ENCODE measurements at places on chromosomes 7 and 10.

DNA sequence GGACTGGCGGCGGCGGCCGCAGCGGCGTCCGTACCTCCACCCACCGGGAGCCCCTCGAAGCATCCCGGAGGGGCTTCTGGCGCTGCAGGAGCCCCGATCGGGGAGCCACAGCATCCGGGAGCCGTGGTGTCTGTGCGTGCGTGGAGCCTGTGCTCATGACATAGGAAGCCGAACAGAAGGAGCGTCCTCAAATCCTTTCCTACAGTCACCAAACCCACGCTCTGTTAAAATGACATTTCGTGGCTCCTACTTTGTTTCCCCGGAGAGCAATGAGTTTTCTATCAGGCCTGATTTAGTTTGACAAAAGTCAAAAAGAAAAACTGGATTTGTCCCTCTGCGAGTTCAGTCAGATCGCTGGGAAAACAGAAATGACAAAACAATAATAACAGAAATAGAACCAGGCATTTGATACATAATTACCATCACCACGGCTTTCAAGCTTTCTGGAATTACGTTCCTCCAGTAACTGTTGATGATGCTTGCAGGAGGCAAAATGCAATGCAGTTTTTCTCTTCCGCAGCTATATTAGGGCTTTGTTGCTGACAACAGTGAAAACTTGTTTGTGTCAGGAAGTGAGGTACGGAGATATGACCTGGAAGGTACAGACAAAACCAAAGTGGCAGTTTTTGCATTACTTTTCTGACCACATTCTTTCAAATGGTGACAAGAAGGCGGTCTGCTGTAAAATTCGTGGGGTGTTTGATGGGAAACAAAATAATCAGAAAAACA is 219.3 kb upstream of the MKLN1 start:
- DNase-seq: no peak

- peak; percentile 58 for DNase-seq
Measured at GRCh38 chr10:70775679-70776454, 9.3 kb downstream of the TBATA start.

DNA sequence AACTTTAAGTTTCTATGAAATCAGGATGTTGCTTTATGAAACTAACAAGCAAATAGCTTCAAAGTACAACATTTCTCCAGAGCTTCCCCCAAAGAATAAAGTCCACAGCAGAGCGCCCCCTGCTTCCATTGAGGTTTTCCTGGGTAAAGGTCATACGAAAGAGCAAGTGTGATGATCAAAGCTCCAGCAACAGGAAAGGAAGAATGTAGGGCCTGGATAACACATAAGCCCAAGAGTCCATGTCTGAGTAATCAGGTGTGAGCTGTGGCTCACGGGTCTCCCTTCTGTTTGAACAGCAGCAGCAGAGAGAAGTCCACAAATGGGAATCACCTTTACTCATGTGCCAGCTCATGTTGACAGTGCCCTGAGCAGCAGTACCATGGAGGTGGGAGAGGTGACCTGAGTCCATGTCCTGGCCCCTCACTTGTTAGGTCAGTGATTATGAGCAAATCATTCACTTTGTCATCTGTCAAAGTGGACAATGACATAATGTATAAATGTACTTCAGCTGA is 50.5 kb downstream of the MRPL32 start:
- no peak for DNase-seq

DNA sequence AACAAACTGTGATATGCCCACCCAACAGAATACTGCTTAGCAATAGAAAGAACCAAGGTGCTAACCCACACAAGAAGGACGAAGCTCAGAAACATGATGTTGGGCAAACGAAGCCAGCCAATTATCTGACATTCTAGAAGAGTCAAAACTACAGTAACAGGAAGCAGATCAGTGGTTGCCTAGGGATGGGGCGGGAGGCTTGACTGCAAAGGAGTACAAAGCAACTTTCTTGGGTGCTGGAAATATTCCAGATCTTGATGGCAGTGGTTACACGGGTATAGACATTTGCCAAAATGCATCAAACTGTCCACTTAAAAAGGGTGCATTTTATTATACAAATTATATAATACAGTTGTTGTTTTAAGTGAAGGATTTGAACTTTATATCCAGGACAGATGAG is 41.1 kb upstream of the RET start:
- DNase-seq: no peak

DNA sequence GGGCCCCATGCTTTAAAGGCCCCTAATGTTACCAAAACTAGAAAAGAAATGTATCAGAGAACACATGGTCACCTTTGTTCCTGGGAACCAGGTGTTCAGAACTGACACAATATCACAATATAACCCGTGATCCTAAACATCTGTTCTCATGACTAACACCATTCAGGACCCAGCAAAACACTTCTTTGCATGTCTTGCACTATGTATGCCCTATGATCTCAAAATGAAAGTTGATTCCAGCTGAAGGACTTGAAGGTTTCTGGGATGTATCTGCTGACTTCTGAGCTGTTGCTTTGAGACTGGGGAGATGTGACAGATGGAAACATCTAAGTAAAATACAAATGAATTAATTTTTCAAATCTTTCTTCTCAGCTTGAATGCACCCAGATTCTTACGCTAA is 37.5 kb upstream of the PIK3CG start:
- no peak for DNase-seq

DNA sequence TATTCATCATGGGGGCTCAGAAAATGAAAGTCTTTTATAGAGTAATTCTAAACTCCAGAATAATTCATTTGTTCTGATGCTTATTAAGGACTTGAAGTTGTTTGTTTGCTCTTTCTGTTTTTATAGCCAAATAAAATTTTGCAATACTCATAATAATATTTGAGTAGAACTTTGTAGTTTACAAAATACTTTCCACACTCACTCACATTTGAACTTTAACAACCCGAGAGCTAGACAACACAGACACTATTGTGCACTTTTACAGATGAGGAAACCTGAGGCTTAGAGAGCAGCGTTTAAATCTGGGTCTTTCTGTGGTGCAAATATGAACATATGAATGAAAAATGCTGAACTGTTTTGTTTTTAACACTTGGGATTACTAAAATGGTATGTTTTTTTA is 126.8 kb downstream of the KAT6B start:
- no peak for DNase-seq

DNA sequence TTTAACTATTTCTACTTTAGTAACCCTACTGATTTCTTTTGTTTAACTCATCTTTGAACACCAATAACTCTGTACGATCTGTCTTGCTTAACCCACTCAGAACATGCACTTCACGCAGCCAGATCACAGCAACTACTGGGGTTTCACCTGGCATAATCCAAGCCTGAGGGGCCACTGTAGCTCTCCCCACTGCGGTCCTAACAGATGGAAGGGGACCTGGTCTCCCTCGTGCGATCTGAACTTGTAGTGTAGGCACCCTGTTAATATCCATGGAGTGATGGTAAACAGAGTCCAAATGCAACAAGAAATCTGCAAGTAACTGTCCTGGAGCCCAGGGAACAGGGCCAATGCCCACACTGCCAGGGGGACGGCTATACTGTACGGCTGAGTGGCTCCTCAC is 45.5 kb downstream of the INSIG1 start:
- no peak for DNase-seq

GRCh38 chr10:103569896-103570295 is 76.4 kb downstream of the NEURL1 start:
- DNase-seq: no peak

GRCh38 chr7:95342642-95343307 is 18.4 kb upstream of the PON1 start:
- no peak for DNase-seq

- DNase-seq: peak; percentile 68
Measured at GRCh38 chr10:97640868-97641811, 669 bp downstream of the PI4K2A start.

DNA sequence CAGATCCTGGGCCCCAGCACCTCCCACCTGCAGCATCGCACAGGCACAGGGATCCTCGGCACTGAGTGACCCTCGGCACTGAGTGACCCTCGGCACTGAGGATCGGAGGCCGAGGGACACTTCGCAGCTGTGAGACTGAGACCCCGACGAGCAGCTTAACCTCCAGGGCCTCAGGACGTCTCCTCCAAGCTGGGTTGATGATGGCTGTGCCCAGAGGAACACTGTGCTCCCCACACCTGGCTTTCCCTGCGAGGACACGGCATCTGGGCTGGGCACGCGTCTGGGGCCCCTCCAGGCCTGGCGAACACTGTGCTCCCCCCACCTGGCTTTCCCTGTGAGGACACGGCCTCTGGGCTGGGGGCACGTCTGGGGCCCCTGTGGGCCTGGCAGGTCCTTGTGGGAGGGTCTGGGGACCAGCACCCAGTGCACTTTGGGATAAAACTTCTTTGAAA is 158.3 kb upstream of the PPP2R2D start:
- peak; percentile 35 for DNase-seq

GRCh38 chr7:135147899-135148721 is at the start of gene TMEM140:
Gene TMEM140, plus strand, starts transcription at chr7:135148072. Its CDS starts 16,370 bp downstream, at chr7:135164442.
- DNase-seq: no peak

GRCh38 chr7:3138997-3139396 is 95.3 kb upstream of the CARD11 start:
- no peak for DNase-seq

DNA sequence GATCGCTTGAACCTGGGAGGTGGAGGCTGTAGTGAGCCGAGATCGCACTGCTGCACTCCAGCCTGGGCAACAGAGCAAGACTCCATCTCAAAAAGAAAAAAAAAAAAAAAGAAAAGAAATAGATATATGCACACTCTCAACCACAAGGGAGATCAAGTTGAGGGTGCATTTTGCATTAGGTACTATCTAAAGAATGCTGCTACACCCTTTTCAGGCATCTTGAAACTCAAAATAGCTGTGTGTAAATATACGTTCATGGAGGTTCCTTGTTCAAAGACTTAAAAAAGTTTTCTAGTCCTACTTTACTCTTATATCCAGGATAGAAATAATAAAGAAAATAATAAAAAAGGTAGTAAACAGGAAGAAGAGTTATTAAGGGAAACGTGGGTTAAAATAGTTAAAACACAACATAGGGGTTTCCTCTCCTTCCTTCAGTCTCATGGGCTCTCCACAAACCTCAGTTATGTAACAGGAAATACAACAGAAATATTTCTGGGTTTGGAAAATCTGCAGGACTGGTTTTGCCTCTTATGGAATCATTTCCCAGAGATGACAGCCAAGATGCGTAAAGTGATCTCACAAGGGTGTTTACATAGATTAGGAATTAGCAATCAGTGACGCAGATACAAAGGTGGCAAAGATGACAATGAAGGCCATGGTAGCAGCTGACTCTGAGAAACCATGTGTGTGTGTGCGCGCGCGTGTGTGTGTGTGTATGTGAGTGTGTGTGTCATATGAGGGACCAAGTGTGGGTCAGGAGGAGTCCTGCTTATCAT is 15.1 kb downstream of the STEAP4 start:
- no peak for DNase-seq

DNA sequence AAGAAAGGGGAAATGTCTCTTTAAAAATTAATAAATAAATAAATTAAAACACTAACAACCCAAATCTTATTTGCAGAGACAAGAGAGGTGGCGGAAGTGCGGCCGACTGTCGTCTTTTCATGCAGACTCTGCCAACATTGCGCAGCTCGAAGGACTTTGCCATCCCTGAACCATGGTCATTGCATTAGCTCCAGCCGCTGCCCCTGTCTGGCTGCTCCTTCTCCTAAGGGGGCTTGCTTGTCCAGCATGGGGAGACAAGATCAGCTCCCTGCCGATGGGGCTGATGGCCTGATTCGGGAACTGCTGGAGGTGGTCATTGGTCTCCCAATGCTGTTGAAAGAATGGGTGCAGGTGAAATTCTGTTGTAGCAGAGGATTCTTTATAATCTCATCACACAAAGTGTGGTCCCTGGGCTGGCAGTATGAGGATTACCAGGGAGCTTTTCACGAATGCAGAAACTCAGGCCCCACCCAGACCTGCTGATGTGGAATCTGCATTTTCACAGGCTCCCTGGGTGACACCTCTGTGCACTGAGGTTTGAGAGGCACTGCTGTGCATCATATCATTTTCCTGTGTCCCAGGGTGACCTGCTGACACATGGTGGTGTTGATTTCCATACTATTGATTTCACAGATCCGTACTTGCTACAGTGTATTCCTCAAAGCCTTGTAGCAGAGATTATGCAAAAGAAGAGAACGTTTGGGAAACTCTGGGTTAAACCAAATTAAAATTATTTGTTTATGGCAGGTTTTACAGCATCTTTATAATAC is 172.4 kb upstream of the ZMIZ1 start:
- no peak for DNase-seq

- peak; percentile 38 for DNase-seq
Measured at GRCh38 chr10:53403688-53404087, 631.1 kb upstream of the MBL2 start.

DNA sequence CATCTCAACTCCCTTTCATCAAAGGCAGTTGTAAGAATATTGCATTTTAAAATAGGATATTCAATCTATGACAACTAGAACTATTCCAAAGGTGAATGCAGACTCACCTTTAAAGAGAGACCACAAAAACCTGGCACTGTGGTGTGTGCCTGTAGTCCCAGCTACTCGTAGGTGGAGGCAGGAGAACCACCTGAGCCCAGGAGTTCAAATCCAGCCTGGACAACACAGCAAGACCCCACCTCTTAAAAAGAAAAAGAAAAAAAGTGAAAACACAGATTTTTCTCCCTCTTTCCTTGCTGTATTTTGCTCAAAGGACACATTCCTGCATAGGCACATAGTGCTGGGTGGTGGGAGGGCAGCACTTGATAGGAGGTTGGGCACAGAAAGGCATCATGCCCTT is 739 bp upstream of the ALDH18A1 start:
- DNase-seq: no peak

DNA sequence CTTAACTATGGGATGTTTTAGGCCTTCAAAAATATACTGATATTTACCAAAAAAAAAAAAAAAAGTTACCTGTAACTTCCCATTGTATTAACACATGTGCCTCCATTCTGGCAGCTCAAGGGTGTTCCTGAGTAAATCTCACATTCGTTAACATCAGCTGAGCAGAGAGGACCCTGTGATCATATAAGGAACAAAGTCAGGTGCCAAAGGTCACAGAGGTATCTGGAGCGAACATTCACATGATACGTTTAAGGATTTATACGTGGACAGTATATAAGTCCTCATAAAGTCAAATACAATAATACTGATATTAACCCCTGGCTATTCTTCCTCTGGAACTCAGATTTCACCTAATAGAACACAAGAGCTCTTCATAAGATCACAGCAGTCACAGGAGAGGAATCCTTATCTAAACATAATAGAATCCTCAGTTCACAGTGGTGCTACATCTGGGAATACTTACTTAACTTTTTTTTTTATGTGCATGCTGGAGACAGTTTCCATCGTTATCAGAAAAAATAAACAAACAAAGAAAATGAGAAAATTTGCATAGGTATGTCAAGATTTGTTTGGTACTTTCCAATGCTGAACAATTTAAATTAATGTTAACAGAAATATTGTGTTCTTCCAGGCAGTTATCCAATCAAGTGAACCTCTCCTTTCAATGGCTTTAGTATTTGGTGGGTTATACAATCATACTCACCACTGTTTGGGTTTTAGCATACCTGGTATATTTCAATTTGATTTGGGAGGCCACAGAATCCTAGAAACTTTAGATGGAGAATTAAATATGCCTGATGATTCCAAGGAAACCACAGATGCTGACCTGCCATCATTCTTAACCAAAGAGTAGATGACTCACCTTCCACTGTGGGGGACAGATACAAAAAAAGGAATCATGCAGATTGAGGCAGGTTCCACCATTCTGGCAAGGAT is 6.6 kb downstream of the CUBN start:
- DNase-seq: no peak
